ENCODE measurements at places on chromosomes 13 and 19.

GRCh38 chr19:28685802-28686201 lies 527.1 kb downstream of the UQCRFS1 start:
- DNase-seq, result no peak

- no peak for DNase-seq
These were observed 138.8 kb downstream of the RGCC start for GRCh38 chr13:41596190-41596589.

DNA sequence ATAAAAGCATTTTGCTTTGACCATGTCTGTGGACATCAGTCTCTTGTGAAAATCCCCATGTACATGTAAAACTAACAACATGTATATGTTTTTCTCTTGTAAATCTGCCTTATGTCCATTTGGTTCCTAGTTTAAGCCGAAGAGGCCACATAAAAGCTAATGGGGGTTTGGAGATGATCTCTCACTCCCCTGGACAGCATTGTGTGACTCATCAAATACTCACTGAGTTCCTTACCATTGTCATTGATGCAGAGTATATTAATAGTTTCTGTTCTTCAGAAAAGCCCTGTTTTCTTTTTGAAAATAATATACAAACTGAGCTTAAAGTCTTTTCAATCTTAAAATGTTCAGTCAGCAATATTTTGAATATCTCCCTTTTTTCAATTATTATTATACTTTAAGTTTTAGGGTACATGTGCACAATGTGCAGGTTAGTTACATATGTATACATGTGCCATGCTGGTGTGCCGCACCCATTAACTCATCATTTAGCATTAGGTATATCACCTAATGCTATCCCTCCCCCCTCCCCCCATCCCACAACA lies 536.7 kb upstream of the HTR2A start:
- no peak for DNase-seq

GRCh38 chr13:20263393-20264044 lies 31.4 kb upstream of the GJB6 start:
- no peak for DNase-seq

- no peak for DNase-seq
These were observed 15.0 kb downstream of the ZC3H4 start for GRCh38 chr19:47098608-47099007.

DNA sequence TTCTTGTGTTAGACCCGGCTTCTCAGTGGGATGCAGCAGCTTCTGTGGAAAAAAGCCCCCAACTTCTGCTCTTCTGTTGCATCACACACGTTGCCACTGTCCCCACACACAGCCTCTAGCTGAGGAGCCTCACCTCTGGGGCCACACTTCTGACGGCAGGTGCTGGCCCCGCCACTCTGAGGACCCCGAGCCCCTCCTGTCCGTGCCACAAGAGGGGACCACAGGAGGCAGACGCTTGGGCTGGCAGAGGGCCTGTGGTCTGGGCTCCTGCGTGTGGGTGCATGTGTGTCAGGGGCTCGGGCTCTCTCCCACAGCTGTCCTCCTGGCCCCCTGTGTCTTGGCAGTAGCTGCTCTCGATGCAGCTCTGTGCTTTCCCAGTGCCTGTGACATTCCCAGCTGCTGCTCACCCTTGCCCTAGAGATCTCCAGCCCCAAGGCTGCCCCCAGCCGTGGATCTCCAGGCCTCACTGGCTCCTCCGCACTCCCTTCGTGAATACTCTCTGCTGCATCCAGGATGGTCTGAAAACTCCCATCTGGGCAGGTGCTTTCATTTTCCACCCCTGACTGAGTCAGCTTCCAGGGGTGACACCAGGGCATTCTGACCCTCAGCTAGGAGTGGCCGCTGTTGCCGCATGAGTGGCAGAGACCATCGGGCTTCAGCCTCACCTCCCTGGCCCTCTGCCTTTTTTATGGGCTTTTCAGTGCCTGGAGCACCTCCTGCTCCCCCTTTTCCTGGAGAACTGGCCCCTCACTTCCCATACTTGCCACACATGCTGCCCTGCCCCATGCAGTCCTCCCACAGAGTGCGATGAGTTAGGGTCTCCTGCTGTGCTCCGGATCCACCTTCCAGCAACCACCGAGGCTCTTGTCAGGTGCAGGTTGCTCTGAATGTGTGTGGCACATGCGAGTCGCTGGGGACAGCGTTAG lies 13.7 kb downstream of the MAU2 start:
- DNase-seq, result no peak

DNA sequence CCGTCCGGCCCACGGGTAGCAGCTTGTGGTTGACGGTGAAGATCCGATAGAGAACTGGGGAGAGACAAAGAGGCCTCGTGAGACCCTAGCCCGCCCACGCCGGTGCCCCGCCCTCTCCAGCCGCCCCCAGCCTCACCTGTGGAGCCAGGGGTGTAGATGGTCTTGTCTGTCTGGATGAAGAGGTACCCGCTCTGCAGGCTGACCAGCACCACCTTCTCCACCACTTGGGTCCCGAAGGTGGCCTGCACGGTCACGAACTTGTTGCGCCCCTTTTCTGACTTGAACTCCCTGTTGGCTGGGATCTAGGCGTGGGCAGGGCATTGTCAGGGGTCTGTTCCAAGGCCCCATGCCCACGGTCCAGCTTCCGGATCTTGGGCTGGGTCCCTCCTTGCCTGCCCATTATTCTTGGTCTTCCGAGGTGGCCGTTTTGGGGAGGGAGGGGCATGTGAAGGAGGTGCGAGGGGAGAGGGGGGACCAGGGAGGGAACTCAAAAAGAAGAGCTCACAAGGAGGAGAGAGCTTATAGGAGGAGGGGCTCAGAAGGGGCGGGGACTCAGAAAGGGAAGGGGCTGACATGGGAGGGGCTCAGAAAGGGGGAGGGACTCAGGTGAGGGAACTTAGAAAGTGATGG lies 2.2 kb downstream of the C3 start:
- DNase-seq, result no peak

- peak; percentile 38 for DNase-seq
These were observed 57.9 kb downstream of the RXFP2 start for GRCh38 chr13:31797154-31797775.

- DNase-seq, result no peak
These were observed 11.1 kb downstream of the SLC44A2 start for GRCh38 chr19:10636304-10636972.

GRCh38 chr19:33416307-33417215 lies 43.1 kb downstream of the CEBPG start:
- peak; percentile 76 for DNase-seq

GRCh38 chr19:45972081-45972946 lies 1.4 kb downstream of the NOVA2 start:
- DNase-seq, result peak; percentile 50

- DNase-seq, result peak; percentile 83
These were observed 363 bp downstream of the CACNA1A start for GRCh38 chr19:13505761-13506470.

GRCh38 chr13:108263621-108264355 lies 5.7 kb upstream of the TNFSF13B start:
- DNase-seq, result no peak

GRCh38 chr19:49499030-49499670 lies 2.9 kb downstream of the RPS11 start:
- DNase-seq, result no peak

DNA sequence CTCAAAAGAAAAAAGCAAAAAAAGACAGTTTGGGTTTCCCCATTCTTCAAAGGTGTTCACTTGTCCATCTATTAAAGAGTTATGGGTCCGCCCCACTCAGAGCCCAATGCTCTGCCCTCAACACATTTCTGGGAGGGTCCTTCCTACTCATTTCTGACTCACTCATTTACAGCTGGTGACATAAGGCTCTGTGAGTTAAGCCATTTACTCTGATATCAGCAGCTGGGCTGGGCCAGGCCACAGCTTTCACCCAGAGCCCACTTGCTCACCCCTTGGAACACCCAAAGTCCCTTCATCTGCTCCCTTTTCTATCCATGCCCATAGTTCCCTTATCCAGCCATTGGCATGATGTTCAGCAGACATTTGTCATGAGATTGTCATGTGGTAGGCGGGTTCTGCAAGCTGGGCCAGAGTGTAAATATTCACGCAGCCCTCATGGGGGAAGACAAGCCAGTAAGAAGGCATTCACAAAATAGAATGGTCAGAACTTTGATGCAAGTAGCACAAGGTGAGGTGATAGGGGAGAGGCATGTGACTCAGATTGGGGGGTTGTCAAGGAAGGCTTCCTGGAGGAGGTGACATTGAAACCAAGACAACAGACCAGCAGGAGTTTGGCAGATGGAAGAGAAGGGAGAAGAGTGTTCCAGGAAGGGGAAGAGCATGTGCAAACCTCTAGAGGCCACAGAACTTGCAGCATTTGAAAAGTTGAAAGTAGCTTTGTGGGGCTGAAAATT lies 5.9 kb downstream of the MAST1 start:
- no peak for DNase-seq

DNA sequence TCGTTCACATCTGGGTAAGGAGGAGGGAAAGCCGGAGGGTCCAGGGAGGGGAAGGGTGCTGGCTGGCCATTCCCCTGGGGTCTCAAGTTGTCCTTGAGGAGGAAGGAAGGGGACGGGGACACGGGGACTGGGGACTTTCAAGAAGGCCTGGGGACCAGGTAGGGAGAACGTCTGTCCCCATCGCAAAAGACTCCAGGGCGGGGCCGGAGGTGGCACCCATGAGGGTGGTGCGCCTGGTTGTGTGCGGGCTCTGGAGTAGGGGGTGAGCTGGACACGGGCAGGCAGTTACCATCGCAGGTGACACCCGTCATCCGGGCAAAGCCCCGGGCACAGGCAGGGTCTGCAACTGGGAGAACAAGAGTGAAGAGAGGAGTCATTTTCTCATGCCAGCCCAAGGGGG lies 23.4 kb downstream of the FBN3 start:
- no peak for DNase-seq

GRCh38 chr13:95216182-95216581 lies 85.1 kb downstream of the ABCC4 start:
- no peak for DNase-seq

- peak; percentile 6 for DNase-seq
These were observed 1047.9 kb upstream of the SLC10A2 start for GRCh38 chr13:104114101-104114500.

DNA sequence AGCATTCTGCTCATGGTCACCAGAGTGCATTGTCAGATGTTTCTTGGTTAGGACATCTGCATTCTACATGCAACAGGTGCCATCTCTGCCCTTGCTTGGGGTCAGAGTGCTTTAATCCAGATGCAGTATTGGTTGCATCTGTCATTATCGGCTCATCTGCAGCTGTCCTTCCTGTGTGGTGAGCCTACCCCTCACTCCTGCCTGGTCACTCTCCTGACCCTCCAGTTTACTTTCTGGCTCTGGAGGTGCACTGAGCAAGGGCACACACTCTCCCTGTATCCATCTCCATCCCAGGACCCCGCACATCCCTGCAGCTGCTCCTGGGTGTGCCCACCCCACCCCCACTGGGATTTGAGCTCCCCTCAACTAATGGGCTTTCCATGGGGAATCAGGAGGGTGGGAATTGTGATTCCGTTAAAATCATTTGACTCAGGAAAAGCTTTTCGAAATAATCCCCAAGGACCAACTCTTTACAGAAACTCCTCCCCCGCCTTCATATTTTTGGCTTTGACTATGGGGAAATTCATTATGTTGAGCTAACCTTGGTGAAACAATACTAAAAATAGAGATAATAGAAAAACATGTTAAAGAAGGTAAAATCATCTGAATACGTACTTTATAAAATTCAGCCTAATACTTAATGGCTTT lies 70.2 kb downstream of the COL4A2 start:
- no peak for DNase-seq

- peak; percentile 34 for DNase-seq
These were observed 212.5 kb downstream of the PCCA start for GRCh38 chr13:100301418-100301817.

- DNase-seq, result no peak
These were observed 197.2 kb upstream of the SLC10A2 start for GRCh38 chr13:103263448-103263847.

- no peak for DNase-seq
These were observed 686.3 kb downstream of the LIG4 start for GRCh38 chr13:107529035-107529434.

GRCh38 chr19:56538254-56538760 lies 441 bp upstream of the ZFP28 start:
- DNase-seq, result peak; percentile 100

- no peak for DNase-seq
These were observed 89.7 kb downstream of the HSPH1 start for GRCh38 chr13:31072041-31072440.

DNA sequence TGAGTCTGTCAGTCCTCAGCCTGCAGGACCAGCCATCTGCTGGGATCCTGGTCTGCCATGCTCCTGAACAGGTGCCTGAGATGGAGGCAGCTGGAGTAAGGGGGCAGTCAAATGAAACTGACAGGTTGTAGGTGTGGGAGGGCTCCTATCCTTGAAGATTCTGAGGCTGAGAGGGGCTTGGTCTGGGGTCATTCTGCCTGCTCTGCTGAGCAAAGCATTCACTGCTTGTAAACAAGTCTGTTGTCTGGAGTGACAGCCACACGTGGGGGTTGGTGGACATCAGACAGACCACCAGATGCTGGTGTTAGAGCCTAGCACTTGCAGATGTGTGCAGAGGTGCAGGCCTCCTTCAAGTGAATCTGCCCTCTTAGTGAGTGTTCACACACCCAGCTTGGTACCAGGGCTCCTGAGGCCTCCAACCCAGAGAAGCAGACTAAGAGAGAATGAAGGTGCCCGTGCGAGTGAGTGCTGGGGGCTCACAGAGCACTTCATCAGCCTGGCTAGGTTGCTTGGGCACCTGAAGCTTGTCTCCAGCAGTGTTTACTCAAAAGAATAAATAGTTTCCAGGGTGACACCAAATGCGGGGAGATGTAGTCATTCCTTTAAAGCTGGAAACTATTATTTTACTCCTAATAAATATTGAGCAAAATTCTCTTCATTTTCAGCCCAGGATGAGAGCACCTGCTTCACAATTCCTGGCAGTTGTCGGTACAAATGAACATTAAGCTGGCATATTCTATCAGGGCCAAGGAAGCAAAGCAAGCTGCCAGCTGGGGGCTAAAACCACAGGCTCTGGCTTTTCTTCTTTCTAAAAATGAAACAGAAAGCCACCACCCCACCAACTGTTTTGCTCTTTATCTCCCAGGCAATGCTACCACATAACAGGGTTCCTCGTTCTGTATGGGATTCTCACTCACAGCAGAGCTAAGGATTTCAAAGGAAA lies 82.3 kb downstream of the RNASEH2B start:
- no peak for DNase-seq

- DNase-seq, result no peak
These were observed 20.4 kb downstream of the SLC7A1 start for GRCh38 chr13:29575098-29575497.

DNA sequence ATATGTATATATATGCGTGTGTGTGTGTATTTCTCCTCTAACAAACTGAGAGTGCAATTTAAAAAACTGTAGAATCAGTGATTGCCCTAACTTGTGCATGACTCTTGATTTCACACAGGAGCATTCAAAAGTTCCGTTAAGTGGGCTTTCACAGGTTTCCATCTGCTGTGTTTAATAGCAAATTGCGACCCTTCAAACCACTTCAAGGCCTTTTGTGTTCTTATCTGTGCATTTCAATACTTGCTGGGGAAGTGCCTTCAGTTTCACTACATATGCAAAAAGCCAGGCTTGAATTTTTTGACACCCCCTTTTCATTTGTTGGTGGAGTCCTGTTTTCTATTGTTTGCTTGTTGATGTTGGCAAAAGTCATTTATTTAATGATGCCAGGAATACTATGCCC lies 158.0 kb downstream of the TM9SF2 start:
- peak; percentile 63 for DNase-seq

- no peak for DNase-seq
These were observed 260.4 kb upstream of the MAB21L1 start for GRCh38 chr13:35736876-35737275.

- no peak for DNase-seq
These were observed 909.3 kb downstream of the GPC5 start for GRCh38 chr13:92307752-92308151.

Data from retina (tissue), 1 donor.